ENCODE measurements at places on chromosomes 2 and 18. TPM values are rescaled to one million over a fixed set of nuclear protein-coding genes. Genes with fewer than 3 reads are reported as not detected.

The UBXN4 gene
- 68.8 TPM for total RNA-seq

The RSAD2 gene
- total RNA-seq, result 7.2 TPM

The PNO1 gene
- total RNA-seq, result 11.7 TPM

The TSPYL6 gene
- total RNA-seq, result not detected

The SIX2 gene
- total RNA-seq, result 10.7 TPM

The SUPT7L gene
- 41.2 TPM for total RNA-seq

The TMEM169 gene
- total RNA-seq, result 4.3 TPM

The NT5DC4 gene
- not detected for total RNA-seq

The ADRA2B gene
- 4.6 TPM for total RNA-seq

The RAX gene
- total RNA-seq, result not detected

The SH3RF3 gene
- 6.9 TPM for total RNA-seq

The TTN gene
- total RNA-seq, result 416 TPM

The TMEM200C gene
- total RNA-seq, result 2.9 TPM

The ANKRD23 gene
- total RNA-seq, result 12.5 TPM

The OR6B3 gene
- total RNA-seq, result not detected

The ASXL2 gene
- 12.8 TPM for total RNA-seq

The HDAC4 gene
- 40.9 TPM for total RNA-seq

The GPR39 gene
- total RNA-seq, result 4.3 TPM

The BARD1 gene
- total RNA-seq, result 41.9 TPM

The ARHGAP25 gene
- 10.8 TPM for total RNA-seq

The RMDN2 gene
- 8.8 TPM for total RNA-seq

The PPP4R3B gene
- total RNA-seq, result 66.7 TPM

The ATP6V1B1 gene
- 73.2 TPM for total RNA-seq

The PAX3 gene
- total RNA-seq, result 0.58 TPM

The KCNS3 gene
- 13.1 TPM for total RNA-seq

The INHBB gene
- 0.82 TPM for total RNA-seq

The RPRM gene
- 5.3 TPM for total RNA-seq

The LYG2 gene
- total RNA-seq, result not detected

The GKN1 gene
- not detected for total RNA-seq

The AGXT gene
- total RNA-seq, result not detected

The LRRTM4 gene
- total RNA-seq, result 3.0 TPM

The FHOD3 gene
- total RNA-seq, result 44.5 TPM

The TTR gene
- total RNA-seq, result 0.35 TPM

The COLEC11 gene
- total RNA-seq, result 2.6 TPM

The CLEC4F gene
- total RNA-seq, result not detected

The GALNT13 gene
- 1.1 TPM for total RNA-seq

The RANBP2 gene
- 69.0 TPM for total RNA-seq

The PCARE gene
- 0.18 TPM for total RNA-seq

The IL1A gene
- total RNA-seq, result 0.41 TPM

The ZBTB7C gene
- total RNA-seq, result 9.7 TPM

The FBXO48 gene
- 0.53 TPM for total RNA-seq

The MERTK gene
- total RNA-seq, result 17.3 TPM

The REL gene
- 19.3 TPM for total RNA-seq

The FBXO15 gene
- 3.5 TPM for total RNA-seq

The NTSR2 gene
- not detected for total RNA-seq

The TMEM247 gene
- total RNA-seq, result not detected

The MEP1B gene
- total RNA-seq, result not detected

The DSG1 gene
- total RNA-seq, result 0.06 TPM

The DSC1 gene
- total RNA-seq, result 0.47 TPM

The CAPN14 gene
- total RNA-seq, result 0.12 TPM

The SP140 gene
- 0.47 TPM for total RNA-seq

The STON1 gene
- total RNA-seq, result 32.5 TPM

The NGEF gene
- total RNA-seq, result 1.7 TPM

The RNF152 gene
- 51.4 TPM for total RNA-seq

The CCDC74B gene
- total RNA-seq, result 10.6 TPM

The CD226 gene
- total RNA-seq, result 2.9 TPM

Data from metanephros (tissue), 2 donors.